Hematopoietic multipotent progenitor cell (in vitro differentiated cells): ENCODE measurements at places on chromosomes 5 and 9. TPM values are rescaled to one million over a fixed set of nuclear protein-coding genes. Genes with fewer than 3 reads are reported as not detected.

DNA sequence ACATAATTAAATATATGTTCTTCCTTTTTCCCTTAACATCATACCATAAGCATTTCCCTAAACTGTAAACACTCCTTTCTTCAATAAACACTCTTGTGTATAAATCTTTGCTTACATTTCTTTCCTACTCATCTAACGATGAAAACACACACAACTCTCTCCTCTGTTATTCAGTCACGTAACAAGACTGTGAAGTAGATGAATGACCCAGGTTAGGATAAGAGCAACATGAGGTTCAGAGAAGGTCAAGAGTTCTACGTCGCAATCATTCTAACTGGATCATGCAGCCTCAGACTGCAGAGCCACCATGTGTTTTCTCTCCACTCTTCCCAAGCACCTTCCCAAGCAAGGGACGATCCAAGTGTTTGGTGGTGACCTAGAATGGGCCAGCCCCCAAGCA is 70.5 kb upstream of the SPTLC1 start:
- no peak for DNase-seq

DNA sequence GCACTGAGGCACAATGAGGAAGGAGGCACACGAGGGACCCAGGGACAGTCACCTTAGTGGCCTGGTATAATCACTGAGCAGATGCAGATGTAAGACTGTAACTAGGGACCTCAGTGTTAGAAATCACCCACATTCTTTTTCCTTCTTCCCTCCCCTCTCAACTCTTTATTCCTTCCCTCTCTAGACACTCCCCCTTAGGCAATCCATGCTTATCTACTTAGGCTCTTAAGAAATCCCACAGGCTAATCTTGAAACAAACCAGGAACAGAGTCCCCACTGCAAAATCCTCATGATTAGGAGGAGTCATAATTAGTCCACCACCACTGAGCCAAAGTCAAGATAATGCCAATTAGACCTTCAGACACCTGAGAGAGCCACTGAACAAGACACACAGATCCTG is 84.7 kb downstream of the ELAVL2 start:
- DNase-seq, result no peak

DNA sequence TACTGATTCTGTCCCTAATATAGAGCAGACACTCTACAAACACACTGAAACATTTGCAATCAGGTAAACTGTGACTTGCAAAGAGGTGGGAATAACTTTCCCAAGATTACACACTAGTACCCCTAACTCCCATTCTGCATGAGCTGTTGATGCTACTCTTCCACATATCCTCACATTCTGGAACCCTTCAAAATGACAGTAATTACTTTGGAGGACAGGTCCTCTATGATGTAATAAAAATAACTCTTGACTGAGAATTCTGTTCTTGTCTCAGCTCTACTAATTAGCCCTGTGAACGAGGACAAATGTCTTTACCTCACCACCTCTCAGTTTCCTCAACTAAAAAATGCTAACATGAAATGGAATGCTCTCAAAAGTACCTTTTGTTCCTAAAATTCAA is 49.5 kb upstream of the JMY start:
- DNase-seq, result no peak

- peak; percentile 25 for DNase-seq
These were observed 97.4 kb downstream of the HINT1 start for GRCh38 chr5:131067636-131068035.

- DNase-seq, result no peak
These were observed 51.8 kb upstream of the APC start for GRCh38 chr5:112685931-112686330.

GRCh38 chr5:122492675-122493074 is 180.6 kb downstream of the SNCAIP start:
- DNase-seq, result no peak

GRCh38 chr5:73542020-73542419 is 23.4 kb downstream of the ANKRA2 start:
- DNase-seq, result no peak

DNA sequence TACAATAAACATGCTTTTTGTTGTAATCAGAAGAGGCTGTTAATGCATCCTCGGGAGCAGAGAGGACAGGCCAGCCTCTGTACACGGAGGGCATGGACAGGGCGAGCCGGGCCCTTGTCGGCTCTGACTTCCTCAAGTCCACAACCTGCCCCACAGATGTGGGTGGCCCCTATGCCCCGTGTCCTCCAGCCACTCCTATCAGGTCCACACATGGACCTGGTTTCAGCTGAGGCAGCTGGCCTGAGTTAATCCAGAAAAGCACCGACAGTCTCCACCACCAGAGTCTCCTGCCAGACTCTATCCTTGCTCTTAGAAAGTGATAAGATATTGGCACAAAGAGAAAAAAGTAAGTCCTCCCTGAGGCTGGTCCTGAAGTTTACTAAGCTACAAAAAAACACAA is 52.4 kb upstream of the PHYKPL start:
- no peak for DNase-seq

GRCh38 chr9:133955821-133956411 is 36.2 kb downstream of the VAV2 start:
- DNase-seq, result peak; percentile 52

- DNase-seq, result no peak
These were observed 511 bp downstream of the SEMA5A start for GRCh38 chr5:9545136-9545991.

- peak; percentile 1 for DNase-seq
These were observed 120.8 kb upstream of the SLC27A6 start for GRCh38 chr5:128844354-128844923.

- no peak for DNase-seq
These were observed 115.3 kb downstream of the MACIR start for GRCh38 chr5:103373597-103374472.

GRCh38 chr9:13110766-13111417 is 168.6 kb downstream of the MPDZ start:
- no peak for DNase-seq

GRCh38 chr5:149823375-149823774 is 93.3 kb downstream of the PPARGC1B start:
- DNase-seq, result no peak

DNA sequence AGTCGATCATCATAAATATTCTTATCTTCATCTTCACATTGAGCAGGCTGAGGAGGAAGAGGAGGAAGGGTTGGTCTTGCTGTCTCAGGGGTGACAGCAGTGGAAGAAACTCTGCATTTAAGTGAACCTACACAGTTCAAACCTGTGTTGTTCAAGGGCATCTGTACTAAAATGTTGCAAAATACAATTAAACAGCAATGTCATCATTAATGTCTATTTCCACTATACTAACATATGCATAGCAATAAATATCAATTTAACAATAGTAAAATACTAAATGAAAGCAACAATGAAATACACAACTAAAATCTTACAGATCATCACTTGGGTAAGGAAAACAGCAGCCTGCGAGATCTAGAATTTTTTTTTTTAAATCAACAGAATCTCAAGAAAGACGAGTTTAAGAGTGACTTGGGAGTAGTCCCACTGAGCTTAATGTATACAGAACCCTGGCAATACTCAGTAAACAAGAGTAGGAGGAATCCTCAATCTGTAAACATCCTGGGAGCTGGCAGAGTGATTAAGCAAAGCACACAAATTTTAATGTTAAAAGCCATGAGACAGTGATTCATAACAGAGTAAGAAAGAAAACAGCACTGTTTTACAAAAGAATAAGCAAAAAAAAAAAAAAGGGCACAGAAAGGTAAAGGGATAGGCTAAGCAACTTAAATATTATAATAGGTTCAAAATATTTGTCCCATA is 10.0 kb downstream of the HOMER1 start:
- DNase-seq, result no peak

DNA sequence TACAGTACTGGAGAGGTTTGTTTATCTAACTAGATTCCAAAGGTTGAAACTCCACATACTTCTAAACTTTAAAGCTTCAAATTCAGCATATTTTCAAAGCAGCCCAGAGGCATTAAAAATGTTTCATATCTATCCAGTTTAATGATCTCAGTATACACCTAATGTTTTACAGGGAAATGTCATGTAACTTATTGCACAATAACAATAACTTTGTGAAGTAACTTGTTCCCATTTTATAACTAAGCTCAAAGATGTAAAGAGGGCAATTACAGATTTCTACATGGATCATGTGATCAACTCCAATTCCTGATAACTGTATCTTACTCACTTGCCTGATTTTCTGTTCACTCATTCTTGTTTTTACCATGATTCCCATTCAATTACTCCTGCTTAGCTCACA is 610.0 kb downstream of the TAF11L14 start:
- no peak for DNase-seq

- DNase-seq, result no peak
These were observed 248.9 kb downstream of the PIK3R1 start for GRCh38 chr5:68464424-68464823.

DNA sequence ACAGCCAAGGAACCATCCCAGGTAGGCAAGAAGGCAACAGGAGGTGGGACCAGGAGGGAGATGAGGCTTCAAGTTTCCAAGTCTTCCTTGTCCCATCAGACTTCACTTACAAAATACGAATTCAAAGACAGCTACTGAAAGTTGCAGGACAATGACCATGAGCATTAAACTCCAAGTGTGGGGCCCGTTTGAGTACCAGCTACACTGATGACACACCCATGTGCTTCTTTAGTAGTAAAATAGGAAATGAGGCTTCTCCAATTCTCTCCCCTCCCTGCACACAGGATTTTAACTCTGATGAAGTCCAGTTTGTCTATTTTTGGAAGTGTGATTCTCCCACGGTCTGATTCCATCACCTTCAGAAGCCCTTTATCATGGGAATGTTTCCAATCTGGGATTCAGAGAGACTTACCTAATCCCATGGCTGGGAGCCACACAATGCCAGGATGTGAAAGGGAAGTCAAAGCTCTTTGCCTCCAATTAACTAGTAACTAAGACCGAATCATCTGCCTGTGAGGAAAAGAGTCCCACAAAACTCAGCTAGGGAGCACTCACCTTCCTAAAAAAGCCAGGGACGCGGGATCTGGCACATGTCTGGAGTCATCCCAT is 222.8 kb upstream of the MSX2 start:
- no peak for DNase-seq

DNA sequence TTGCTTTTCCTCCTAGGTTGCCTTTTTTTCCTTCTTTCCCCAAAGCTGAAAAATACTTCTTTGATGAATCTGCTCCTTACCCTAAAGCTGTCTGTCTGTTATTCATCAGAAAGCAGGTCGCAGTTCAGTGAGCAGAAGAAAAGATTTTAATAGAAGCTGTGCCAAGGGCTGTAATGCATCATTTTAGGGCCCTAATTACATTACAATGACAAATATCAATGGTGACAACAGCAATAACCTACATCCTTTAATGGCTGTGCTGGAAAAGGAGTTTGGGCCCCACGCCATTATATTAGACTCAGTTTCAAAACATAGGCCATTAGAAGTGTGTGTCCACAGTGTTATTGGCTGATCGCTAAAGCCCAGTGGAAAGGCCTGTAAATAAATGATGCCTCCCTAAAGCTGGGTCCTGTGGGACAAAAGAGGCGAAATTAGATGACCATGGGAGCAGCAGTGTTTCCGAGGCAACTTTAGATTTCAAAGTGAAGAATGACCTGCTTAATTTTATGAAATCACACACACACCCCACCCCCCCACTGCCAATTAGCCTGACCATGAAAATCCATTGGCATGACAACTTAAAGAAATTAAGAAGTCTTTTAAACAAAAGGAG is 38.4 kb downstream of the TLE4 start:
- DNase-seq, result no peak

DNA sequence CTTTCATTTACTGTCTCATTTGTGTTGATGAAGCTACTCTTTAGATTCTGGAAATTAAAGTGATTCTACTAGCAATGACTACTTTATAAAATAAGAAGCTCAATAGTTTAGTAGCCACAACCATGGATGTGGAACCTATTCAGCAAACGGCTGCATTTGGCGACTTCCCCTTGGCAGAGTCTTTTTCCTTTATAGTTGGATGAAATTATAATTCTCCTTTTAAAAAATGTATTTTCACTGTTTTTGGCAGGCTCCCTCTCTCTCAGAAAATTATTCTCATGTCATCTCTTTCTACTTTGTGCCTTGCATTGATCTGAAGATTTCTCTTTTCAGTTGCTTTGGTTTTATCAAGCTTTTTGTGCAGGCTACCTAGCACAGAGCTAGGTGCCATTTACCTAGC is 50.6 kb upstream of the KCNN2 start:
- DNase-seq, result no peak

DNA sequence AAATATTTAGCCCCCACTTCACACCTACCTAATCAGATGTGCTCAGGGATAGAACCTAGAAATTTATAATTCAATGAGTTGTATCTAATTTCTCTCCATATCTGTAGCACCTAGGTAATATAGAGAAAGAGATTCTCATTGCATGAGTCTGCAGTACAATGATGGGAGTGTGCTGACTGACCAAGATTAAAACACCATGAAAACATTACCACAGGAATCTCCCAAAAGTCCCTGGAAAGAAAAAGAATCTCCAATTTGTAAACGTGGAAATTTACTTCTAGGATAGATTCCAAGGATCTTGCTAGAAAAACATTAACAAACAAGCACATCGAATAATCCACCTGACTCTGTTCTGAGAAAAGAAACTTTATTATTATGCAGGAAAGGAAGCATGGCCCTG is 45.0 kb upstream of the DMRTA1 start:
- DNase-seq, result no peak

GRCh38 chr9:87336407-87336806 is 161.3 kb upstream of the DAPK1 start:
- DNase-seq, result no peak

DNA sequence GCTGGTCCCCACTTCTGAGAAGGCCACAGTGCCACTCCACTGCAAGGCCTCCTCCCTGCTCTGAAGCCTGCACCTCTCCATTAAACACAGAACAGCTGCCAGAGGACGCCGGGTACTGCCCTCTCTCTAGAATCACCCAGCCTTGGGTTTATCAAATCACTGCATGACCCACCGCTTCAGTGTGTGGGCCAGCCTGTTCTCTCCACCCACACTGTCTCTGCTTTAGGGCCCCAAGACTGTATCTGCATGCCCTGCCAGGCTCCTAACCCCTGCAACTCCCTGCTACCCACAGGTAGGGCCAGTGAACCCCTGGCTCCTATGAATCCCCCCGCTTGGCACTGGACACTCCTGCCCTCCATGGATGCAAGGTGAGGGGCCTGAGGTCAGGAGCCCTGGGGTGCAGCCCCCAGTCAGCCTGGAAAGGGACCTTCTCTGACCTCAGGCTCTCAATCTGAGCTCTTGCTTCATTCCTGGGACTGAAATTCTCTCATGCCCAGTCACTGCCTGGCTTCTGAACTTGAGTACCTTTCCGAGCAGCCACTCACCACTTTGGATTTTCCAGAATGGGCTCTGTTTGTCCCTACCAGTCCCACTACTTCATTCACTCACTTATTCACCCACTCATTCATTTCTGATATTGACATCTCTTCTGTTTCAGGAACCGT is 206.3 kb downstream of the GABBR2 start:
- no peak for DNase-seq

- no peak for DNase-seq
These were observed 121.5 kb downstream of the CAMK4 start for GRCh38 chr5:111345731-111346130.

GRCh38 chr5:56071470-56071869 is 76.7 kb upstream of the IL6ST start:
- DNase-seq, result no peak

The SNX2 gene
- 46.6 TPM for total RNA-seq

The FLT4 gene
- 0.27 TPM for total RNA-seq

The CER1 gene
- total RNA-seq, result under 0.01 TPM

The STKLD1 gene
- total RNA-seq, result 0.81 TPM

The LMX1B gene
- under 0.01 TPM for total RNA-seq

The ACOT12 gene
- under 0.01 TPM for total RNA-seq
